ENCODE measurements at places on chromosomes 7 and 10.

DNA sequence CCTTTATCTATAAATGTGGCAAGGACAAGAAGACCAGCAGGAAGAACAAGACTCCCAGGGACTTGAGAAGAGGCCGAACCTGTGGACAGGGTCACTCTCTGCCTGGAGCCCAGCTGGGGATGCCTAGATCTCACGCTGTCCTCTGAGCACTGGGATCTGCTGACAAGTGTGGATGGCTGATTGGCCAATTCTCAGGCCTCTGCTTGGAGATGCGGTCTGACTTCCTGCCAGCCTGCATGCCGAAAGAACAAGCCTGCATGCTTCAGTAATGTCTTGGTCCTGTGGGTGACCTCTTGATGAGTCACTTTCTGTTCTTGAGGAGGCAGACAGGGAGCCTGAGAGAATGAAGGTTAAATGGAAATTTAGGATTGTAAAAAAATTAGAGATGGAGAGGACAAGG lies 84.7 kb downstream of the TMEM178B start:
- peak; percentile 89 for DNase-seq

DNA sequence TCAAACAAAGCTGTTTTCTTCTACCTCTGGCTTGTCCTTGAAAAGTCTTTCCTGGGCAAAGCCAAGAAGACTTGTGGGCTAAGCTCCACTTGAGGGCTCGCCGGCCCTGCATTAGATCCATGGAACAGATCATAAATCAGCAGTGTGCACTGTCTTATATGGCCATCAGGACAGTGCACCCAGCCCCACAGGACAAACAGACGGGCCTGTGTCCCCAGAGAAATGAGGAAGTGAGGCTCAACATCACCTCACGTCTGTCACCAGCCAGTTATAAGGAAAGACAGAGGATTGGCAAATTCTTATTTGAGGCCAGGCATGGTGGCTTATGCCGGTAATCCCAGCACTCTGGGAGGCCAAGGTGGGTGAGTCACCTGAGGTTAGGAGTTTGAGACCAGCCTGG lies 12.3 kb upstream of the IFT22 start:
- no peak for DNase-seq

DNA sequence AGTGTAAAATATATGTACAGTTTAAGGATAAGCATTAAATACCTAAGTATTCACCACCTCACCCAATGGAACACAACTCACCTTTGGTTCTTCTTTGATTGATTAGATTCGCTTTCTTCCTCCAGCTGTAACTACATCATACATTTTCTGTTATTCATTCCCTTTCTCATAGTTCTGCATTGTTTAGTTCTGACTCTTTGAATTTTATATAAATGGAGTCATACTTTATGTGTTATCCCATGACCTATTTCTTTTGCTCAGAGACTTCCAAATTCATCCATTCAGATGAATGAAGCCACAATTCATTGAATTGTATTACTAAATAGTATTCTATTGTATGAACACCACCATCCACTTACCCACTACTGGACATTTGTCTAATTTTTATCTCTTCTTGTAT lies 12.3 kb downstream of the THNSL1 start:
- DNase-seq = no peak

GRCh38 chr10:132609211-132609610 lies 71.6 kb downstream of the INPP5A start:
- DNase-seq = no peak

GRCh38 chr10:129604333-129605032 lies 137.4 kb downstream of the MGMT start:
- DNase-seq = no peak

DNA sequence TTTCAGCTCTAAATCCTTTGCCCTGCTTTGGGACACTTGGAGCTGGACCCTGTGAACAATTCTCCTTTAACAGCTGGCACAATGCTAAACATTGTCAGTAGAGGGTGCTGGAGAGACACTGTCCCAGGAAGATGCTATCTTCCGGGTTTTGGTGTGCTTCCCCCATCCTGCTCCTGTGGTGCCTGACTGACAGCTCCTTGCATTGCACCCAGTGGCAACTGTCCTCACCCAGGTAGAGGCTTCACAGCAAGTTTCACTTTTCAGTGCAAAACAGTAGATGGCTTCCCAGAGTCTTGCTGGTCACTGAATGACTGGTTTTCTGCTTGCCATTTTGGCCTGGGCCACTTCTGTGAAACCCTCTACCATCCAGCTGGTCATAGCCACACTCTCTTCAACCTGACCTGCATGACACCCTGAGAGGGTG lies 77.3 kb downstream of the CDC14C start:
- no peak for DNase-seq

DNA sequence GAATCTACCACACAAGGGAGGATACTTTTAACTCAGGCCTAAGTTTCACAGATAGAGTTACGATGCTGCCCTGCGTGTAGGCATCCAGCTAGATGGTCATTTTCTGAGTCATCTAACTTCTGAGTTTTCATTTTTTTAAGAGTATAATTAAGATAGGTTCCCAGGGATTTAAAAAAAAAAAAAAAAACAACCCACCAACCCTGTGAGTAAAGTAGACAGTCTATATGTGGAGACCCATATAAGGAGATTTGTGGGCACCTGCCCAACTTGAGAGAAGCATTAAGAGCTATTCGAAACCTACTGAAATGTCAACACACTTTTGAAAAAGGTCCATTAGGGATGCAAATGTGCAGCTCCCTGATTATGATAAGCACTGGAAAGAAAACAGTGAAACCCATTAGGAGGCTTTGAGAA lies 257.3 kb downstream of the TRIL start:
- no peak for DNase-seq

DNA sequence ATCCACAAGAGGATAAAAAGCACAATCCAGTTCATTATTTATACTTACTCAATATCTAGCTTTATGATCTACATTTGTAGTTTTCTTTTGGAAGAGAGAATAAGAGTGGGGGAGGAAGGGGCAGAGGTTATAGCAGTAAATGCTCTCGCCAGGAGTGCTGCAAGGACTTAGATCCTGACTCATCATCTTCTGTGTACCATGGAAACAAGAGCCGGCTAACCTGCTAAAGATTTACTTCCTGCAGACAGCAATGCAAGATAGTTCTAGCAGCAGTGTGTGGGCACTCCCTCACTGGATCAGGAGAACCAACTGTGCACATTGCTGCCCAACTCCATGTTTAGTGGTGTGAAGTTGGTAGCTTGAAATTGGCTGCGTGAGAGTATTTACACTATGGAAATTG lies 47.7 kb upstream of the TRIL start:
- DNase-seq = no peak

DNA sequence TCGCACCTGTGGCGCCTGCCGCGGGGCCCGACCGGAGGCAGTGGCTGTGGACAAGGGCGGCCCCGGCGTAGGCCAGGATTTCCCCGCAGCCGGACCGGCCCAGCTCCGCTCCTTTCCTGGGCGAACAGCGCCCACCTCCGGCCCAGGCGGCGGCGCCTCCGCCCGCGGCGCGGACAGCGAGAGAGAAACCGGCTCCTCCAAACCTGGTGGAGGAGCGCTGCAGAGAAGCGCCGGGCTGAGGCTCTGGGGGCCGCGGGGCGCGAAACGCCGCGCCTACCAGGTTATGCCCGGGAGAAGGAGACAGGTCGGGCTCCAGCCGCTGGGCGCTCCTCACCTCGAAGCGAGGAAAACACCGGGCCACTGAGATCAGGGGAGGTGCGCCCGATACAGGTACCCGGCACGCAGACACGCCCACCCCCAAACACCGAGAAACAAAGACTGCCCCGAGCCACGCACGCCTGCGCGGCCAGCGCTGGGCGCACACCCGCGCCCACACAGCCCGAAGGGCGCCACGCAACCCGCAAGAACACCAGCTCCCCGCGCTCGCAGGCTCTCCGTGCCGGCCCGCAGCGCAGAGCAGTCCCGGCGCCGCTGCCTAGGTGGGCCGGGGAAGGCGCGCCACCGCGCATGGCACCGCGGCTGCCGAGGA lies 3.3 kb downstream of the GRID1 start:
- no peak for DNase-seq

GRCh38 chr10:78800006-78800405 lies 268.8 kb upstream of the ZMIZ1 start:
- DNase-seq = no peak
